Gastroesophageal sphincter (tissue), 4 donors: ENCODE measurements at places on chromosomes 16 and 17. TPM values are rescaled to one million over a fixed set of nuclear protein-coding genes. Genes with fewer than 3 reads are reported as not detected.

DNA sequence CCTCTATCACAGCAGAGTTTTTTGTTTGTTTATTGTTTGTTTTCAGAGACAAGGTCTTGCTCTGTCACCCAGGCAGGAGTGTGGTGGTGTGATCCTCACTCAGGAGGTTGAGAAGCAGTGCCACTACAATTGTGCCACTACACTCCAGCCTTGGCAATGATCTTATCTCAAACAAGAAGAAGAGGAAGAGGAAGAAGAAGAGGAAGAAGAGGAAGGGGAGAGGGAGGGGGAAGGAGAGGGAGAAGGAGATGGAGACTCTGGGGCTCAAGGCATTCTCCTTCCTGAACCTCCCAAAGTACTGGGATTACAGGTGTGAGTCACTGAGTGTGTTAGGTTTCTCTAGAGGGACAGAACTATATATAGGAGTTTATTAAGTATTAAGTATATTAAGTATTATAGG is 17.1 kb upstream of the C17orf58 start:
- ATAC-seq: no peak

DNA sequence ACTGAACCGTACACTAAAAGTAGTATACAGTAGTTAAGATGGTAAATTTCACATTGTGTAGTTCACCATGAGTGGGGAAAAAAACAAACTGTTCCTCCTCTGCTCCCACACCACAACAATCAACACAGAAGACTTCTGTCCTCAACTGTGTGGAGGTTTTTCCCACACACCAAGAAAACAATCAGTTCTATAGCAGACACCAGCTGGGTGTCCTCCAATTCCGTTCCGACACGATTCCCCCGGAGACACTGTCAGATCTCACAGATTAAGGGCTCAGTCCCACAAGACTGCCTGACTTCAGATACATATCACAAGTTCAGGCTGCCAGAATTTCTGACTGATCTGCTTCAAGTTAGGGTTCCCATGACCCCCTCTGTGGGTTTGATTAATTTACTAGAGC is 31.8 kb downstream of the BBS2 start:
- no peak for ATAC-seq

The CCL3 gene
- 2.4 TPM for total RNA-seq

The ZNF500 gene
- total RNA-seq: 13.4 TPM
